ENCODE measurements at places on chromosomes 6 and 20. TPM values are rescaled to one million over a fixed set of nuclear protein-coding genes. Genes with fewer than 3 reads are reported as not detected.

DNA sequence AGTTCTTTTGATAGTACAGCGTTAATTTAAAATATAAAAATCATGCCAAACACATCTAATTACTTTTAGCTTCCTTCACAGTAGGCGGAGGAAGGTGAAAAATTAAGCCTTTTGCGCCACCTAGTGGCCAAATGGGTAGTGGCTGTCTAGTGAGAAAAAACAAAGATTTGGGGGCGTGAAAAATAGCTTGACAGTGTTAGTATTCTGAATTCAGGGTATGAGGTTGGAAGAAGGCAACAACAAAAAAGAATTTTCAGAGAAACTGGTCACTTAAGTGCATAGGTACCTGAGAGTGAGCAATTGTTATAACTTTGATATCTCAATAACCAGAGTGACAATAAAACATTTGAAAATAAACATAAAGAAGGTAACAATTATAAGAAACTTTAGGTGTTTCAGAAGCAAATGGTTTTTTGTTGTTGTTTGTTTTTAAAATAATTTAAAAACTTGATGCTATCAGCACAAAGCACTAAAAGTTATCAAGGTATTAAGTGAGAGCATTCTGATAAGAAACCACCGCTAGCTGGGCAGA is 14.3 kb downstream of the PSMB9 start:
- DNase-seq: peak; percentile 95

DNA sequence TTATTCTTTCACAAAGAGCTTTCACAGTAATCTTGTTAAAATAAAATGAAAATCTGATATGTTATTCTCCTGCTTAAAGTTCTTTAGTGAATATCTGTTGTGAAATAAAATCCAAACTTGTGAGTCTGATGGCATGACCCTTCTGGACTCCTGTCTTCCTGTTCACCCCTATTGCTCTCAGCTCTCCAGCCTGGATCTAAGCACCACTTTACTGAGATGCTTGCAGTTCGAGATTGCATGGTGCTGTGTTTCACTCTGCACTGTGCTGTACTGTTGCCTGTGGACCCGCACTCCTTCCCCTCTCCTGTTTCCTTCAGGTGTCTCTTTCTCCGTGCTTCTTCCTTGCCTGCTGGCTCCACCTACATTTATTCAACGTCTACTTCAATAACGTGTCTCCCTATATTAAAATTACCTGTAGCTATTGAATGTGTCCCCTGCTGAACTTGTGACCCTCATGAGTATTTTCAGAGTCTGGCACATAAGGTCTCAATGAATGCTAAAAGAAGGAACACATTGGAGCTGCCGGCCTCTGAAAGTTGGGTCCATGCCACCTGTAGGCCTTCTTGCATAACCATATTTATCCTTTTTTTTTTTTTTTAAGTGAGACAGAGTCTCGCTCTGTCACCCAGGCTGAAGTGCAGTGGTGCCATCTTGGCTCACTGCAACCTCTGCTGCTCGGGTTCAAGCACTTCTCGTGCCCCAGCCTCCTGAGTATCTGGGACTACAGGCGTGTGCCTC is 100.1 kb downstream of the ARID1B start:
- DNase-seq: no peak

- peak; percentile 80 for DNase-seq
Measured at GRCh38 chr6:41548098-41548840, 2.1 kb downstream of the FOXP4 start.

DNA sequence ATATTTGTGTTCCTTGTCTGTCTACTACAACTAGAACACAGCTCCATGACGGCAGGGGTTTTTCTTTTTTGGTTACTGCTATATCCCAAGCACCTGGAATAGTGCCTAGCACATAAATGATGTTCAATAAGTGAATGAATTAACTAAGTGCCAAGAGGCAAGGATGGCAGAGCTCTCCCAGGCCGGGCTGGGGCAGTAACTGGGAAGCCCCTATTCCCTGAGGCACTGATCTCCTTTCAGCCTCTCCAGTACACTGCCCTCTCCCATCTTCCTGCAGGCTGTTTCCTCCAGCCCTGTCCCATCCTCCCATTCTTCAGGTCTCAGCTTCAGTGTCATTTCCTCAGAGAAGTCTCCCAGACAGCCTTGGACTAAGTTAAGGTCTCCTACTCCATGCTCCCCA is 29.0 kb upstream of the SPDEF start:
- no peak for DNase-seq

GRCh38 chr6:96032661-96033060 is 16.9 kb downstream of the FUT9 start:
- DNase-seq: no peak

Gene CYP39A1
- not detected for total RNA-seq

Gene TFEB
- total RNA-seq: 14.9 TPM

All from activated CD4-positive, alpha-beta T cell treated with anti-CD3 and anti-CD28 coated beads, Interleukin-2, amount 10 ng/mL, durations not matched to agents 24 days and 14 days (primary cell).